T-helper 2 cell (primary cell): ENCODE measurements at places on chromosomes 4 and X.

DNA sequence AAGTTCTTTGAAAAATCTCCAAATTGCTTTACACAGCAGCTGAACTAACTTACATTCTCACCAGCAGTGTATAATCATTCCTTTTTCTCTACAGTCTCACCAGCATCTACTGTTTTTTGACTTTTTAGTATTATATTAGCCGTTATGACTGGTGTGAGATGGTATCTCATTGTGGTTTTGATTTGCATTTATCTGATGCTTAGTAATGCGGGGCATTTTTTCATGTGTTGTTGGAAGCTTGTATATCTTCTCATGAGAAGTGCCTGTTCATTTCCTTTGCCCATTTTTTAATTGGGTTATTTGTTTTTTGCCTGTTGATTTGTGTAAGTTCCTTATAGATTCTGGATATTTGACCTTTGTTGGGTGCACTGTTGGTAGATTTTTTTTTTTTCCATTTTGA is 931.7 kb downstream of the CENPC start:
- DNase-seq, result no peak

- no peak for DNase-seq
Measured at GRCh38 chrX:110015032-110015431, 12.1 kb downstream of the TMEM164 start.

DNA sequence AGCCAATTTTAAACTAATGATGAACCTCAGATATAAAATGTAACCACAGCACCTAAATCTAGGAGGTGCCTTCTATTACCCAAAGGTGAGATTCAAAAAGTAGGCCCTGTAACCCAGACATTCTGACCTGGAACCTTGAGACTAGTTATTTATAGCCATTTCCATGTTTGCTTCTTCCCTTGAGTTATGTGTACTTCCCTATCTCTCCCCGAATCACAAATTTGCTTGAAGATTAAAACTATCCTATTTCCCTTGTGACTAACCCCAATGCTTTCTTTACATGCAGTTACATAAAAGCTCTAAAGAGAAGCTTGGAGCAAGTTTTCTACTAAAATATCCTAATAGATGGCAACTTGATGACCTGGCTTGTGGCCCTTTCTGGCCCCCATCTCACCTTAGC is 32.6 kb upstream of the S100G start:
- DNase-seq, result no peak

- no peak for DNase-seq
Measured at GRCh38 chrX:136021160-136021559, 35.9 kb downstream of the SLC9A6 start.

GRCh38 chrX:114798907-114799306 is 215.0 kb downstream of the HTR2C start:
- DNase-seq, result no peak
